ENCODE measurements at places on chromosomes 13 and 19.
A peak's percentile ranks its signal among the peaks of the same experiment; 100 is the strongest.

DNA sequence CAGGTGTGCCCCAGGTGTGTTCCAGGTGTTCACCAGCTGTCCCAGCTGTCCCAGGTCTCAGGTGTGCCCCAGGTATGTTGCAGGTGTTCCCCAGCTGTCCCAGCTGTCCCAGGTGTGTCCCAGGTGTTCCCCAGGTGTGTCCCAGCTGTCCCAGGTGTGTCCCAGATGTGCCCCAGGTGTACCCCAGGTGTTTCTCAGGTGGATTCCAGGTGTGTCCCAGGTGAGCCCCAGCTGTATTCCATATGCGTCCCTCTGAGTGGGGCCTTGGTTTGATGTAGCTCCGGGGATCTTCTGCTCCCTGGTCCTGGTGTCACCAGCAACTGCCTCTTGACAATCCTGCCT lies 719 bp upstream of the GRK1 start:
- no peak for DNase-seq

DNA sequence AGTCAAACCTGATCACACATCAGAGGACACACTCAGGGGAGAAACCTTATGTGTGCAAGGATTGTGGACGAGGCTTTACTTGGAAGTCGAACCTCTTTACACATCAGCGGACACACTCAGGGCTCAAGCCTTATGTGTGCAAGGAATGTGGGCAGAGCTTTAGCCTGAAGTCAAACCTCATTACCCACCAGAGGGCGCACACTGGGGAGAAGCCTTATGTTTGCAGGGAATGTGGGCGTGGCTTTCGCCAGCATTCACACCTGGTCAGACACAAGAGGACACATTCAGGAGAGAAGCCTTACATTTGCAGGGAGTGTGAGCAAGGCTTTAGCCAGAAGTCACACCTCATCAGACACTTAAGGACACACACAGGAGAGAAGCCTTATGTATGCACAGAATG lies 8.2 kb upstream of the ZNF527 start:
- no peak for DNase-seq

- DNase-seq = no peak
Observed at GRCh38 chr13:112226320-112227002, 149.7 kb upstream of the SPACA7 start.

DNA sequence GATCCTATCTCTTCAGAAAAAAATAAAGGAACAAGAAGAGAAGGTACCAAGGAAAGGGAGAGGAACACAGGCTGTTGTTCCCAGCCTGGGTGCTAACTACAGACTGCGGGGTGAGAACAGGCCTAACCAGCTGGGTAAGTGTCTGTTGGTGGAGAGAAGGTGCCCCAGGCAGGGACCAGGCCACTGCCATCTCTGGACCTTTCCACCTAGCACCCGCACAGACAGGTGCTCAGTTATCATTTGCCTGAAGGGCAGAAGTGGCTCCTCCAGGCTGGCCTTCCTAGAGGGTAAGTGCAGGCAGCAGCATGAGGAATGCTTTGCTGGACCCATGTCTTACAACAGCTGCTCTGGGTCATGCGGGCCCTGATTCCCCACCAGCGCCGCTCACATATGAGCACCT lies 10.1 kb downstream of the DNMT1 start:
- DNase-seq = no peak

DNA sequence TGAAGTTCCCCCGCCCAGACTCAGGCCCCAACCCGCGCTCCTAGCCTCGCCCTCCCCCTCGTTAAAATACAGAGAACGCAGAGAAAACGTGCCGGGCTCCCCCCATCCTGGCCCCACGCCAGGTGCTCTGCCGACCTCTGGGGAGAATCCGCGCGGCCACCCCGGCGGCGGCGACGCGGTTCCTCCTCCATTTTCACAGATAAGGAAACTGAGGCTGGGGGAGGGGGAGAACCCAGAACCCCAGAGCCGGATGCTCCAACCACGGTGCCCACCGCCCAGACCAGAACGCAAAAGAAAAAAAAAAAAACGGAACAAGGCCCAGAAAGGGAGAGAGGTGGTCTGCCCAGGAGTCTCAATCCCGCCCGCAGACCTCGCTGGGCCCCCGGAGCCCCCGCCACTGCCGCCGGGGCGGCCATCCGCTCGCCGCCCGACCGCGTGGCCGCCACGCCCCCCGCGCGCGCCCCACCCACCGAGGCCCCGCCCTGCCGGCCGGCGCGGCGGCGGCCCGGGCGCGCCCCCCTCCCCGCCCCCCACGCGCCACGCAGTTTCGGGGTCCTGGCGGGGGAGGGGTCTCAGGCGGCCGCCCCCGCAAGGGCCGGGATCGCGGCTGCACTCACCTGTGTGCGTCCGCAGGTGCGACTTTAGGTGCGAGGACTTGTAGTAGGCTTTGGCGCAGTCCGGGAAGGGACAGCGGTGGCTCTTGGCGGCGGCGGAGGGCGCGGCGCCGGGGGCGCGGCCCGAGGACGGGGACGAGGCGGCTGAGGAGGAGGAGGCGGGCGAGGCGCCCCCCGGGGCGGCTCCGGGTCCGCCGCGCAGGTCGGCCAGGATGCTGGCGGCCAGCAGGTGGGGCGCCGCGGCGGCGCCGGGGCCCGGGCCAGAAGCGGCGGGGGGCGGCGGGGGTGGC lies 703 bp downstream of the KLF16 start:
- DNase-seq = peak; percentile 50

DNA sequence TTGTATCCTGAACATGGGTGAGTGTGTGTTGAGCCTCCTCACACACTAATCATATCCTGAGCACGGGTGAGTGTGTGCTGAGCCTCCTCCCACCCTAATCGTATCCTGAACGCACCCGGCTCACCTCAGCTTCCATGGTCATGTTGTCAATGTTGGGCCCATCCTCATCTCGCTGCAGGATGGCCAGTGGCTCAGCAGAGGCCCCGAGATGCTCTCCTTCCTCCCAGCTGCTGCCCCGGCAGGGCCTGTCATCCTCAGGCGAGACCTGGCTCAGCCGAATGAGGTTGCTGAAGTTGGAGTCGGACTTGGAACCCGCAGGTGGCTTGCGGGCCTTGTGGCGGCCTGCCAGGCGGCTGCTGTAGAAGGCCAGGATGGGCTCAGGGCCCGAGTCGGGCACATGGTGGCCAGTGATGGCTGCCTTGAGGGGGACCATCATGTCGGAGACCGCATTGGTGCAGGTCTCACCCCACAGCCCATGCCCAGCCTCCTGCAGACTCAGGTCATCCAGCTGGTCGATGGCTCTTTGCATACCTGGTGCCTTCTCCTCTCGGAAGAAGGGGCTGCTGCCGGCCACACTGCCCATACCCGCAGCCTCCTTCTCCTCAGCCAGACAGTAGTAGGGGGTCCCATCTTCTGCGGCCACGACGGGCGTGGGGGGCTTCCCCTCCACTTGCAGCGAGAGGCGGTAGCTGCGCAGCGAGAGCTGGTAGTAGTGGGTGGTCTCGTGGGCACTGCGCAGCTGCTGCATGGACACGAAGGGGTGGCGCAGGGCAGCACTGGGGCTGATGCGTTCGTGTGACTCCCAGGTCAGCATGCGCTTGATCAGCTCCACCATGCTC lies 9.6 kb downstream of the HIPK4 start:
- DNase-seq = no peak
